ENCODE measurements at places on chromosomes 2 and 18. TPM values are rescaled to one million over a fixed set of nuclear protein-coding genes. Genes with fewer than 3 reads are reported as not detected.

RALB gene
- 16.1 TPM for total RNA-seq

- DNase-seq = no peak
Observed at GRCh38 chr2:172919732-172920131, 155.9 kb upstream of the MAP3K20 start.

DNA sequence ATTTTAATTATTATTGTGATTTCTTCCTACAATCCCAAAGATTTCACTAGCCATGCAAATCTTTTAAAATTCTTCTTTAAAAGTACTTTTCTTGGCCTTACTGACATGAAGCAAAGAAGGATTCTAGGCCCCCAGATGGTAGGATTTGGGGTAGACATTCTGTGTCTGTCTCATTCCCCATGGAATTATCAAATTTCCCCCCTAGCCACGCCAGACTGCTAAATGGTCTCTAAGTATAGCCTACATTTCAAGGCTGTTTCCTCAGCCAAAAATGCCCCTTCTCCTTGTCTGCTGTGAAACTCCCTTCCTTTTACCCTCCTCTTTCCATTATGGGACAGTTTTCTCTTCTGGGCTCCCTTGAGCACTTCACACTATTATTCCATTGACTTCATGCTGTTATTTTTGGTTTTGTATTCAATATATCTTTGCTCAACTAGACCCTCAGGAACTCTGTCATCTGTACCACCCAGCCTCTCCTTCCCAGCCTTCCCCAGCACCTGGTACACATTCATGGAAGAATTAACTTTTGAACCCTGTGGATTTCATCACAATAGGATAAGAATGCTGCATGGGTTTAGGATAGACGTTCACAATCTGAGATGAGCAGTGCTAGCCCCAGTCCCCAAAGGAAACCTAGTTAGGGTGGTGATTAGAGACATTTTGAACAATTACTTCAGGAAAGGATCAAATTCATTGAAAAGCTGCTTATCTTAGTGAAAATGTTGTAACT, 21.5 kb upstream of the CYP1B1 start:
- DNase-seq = no peak

DNA sequence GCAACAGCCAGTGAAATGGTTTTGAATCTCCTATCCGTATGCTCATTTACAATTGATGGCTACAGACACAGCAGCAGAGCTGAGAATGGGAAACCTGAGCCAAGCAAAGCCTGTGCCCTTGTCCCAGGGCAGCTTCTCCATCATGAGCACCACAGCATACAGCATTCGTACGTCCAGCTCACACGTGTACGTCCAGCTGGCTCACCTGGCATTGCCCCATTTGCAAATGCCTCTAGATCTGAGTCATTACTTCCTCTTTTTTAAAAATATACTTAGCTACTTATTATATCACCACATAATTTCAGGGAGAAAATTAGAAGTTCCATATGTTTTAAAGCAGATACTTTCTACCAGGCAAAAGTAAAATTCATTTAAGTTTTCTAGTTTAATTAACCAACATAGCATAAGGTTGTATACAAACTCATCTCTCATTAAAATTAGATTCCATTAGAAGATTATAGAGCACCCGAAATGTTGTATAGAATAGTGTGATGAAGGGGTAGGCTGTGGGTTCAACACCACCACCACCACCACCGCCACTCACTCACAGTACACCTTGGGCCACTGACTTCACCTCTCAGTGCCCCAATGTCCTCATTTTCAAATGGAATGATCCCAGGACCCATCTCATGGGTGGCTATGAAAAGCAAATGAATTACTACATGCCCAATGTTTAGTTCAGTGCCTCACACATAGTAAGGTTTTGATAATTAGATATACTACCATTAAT, 31.4 kb upstream of the TMEM177 start:
- DNase-seq = no peak

SNRNP200 gene
- 52.5 TPM for total RNA-seq

DNA sequence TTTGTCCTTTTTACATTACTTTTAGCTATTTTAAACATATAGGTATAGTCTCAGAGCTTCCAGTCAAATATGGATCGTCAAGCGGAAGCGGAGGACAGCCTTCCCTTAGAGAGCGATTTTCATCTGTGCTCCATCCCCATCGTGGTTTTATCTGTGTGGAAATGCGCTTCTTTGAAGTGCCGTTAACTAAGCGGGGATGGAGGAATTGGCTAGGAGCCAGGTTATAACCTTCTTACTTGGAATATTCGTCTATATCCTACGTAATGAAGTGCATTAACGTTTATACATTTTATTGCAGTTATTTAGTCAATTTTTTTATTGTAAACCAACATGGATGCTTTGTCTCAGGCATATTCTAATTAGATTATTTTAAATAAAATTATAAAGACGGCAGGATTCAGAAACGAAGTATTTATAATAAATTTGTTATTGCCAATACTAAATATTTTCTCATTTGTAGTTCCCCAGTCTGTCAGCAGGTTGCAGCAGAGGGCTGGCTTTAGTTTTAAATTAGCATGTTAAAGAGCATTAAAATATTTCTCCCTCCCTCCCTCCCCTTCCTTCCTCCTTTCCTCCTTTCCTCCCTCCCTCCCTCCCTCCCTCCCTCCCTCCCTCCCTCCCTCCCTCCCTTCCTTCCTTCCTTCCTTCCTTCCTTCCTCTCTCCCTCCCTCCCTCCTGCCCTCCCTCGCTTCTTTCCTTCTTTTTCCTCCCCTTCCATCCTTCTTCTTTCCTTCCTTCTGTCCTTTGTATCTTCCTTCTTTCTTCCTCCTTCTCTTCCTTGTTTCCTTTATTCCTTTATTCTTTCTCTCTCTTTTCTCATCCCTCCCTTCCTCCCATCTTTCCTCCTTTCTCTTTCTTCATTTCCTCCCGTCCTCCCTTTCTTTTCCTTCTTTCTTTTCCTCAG, 80.6 kb upstream of the DOCK10 start:
- no peak for DNase-seq

GRCh38 chr2:131094463-131095281, 1.4 kb upstream of the FAM168B start:
- no peak for DNase-seq

GBX2 gene
- not detected for total RNA-seq

NT5C1B gene
- total RNA-seq = not detected

DNA sequence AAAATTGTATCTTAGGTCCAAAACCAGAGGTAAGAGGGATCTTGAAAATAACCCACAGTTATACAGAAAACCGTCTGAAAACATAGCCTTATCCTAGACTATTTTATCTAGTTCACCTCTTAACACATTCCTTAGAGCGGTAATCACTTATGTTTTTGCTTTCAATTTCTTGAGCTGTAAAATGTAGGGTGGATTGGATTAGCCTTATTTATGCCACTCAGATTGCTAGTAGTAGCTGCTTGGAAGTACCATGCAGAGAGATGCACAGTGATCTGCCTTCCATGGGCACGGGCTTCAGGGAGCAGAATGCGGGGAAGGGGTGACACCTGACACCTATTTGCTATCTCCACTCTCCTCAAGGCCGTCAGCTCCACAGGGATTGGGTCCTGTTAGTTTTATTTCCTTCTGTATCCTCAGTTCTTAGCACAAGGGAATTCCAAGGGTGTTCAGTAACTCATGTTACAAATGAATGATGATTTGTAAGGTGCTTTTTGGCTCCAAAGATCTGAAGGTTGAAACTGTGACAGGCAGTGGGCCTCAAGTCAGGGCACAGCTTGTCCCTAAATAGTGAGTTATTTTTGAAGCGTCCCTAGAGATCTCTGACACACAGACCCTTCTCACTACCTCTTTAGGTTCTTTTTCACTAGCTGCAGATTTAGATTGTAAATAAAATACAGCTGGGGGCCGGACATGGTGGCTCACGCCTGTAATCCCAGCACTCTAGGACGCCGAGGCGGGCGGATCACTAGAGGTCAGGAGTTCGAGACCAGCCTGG, 64.0 kb upstream of the PMAIP1 start:
- DNase-seq = no peak

SUCLG1 gene
- 85.9 TPM for total RNA-seq

DNA sequence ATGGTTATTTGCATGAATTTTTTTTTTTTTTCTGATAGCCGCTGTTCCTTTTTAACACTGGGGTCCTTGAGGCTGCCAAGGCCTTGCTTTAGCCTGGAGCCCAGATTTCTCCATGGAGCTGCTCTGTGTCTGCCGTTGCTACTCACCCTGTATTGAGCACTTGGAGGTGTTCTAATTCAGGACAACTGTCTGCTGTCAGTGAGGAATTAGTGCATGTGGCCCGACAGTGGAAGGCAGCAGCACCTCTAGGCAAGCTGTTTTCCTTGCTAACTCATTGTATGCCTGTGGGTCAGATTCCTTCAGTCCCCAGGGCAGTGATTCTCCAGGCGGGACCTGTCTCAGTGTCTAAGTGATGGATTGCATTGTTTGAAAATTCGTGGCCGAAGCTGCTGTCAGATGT, 147.7 kb upstream of the DPP10 start:
- DNase-seq = no peak

GRCh38 chr2:98606431-98606830, 1.9 kb downstream of the COA5 start:
- no peak for DNase-seq

DNA sequence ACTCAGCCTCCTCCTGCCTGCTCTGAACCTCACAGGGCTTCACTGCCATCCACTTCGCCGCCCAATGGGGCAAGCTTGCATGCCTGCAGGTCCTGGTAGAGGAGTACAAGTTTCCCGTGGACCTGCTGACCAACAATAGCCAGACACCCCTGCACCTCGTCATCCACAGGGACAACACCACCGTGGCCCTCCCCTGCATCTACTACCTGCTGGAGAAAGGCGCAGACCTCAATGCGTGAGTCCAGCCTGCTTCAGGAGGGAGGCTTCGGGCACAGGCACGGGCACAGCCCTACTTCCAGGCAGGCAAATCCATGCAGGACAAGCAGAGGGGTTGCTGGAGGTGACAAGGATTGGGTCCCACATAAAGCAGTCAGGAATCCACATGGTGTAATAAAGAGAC, 1.2 kb downstream of the ANKRD53 start:
- DNase-seq = no peak

GRCh38 chr18:59748628-59749360, 51.6 kb upstream of the CCBE1 start:
- no peak for DNase-seq

GRCh38 chr2:136248242-136248641, 130.3 kb upstream of the CXCR4 start:
- no peak for DNase-seq

Measured in right lobe of liver (tissue), 6 donors.